ENCODE measurements at places on chromosomes 11 and 22. TPM values are rescaled to one million over a fixed set of nuclear protein-coding genes. Genes with fewer than 3 reads are reported as not detected.
A peak's percentile ranks its signal among the peaks of the same experiment; 100 is the strongest.

DNA sequence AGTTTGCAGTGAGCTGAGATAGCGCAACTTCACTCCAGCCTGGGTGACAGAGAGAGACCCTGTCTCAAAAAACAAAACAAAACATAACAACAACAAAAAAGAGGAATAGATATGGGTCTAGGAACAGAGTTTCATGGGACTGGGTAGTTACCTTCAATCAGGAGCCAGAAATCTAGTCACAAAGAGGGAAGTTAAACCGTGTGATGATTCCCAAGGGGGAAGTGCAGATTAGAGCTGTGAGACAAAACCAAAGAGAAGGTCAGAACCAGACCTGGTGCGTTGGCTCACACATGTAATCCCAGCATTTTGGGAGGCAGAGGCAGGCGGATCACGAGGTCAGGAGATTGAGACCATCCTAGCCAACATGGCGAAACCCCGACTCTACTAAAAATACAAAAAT lies 42.1 kb upstream of the LARGE1 start:
- no peak for DNase-seq

GRCh38 chr11:64846998-64847666 lies 2.7 kb upstream of the CDC42BPG start:
- peak; percentile 99 for DNase-seq

GRCh38 chr11:20511982-20512381 lies 87.4 kb upstream of the SLC6A5 start:
- DNase-seq = no peak

DNA sequence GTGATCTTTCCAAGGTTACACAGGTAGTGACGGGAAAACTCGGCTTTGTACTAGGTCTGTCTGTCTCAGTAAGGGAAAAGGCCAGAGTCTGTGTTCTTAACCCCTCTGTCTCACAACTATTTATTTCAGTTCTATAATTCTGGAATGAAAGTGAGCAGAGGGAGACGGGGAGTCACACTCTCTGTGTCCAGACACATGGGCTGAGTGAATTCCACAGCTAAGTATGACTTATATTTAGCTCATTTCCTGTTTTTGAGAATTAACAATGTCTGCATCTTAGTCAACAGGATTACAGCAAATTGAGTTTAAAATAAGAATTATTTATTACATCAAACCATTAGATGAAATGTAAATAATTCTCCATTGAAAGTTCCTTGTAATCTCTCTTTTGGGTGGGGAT lies 62.5 kb upstream of the OR4B1 start:
- DNase-seq = no peak

The TRIM49 gene
- total RNA-seq = not detected

Measured in WTC11 (cell line).